CD4-positive, alpha-beta T cell treated with Interleukin-17A for 4 hours (primary cell): ENCODE measurements at places on chromosomes 13 and 19.

GRCh38 chr19:2533686-2534422, 57.9 kb downstream of the GADD45B start:
- peak; percentile 25 for DNase-seq

- DNase-seq, result no peak
These were observed 2.0 kb downstream of the EXOC3L2 start for GRCh38 chr19:45243144-45243732.

DNA sequence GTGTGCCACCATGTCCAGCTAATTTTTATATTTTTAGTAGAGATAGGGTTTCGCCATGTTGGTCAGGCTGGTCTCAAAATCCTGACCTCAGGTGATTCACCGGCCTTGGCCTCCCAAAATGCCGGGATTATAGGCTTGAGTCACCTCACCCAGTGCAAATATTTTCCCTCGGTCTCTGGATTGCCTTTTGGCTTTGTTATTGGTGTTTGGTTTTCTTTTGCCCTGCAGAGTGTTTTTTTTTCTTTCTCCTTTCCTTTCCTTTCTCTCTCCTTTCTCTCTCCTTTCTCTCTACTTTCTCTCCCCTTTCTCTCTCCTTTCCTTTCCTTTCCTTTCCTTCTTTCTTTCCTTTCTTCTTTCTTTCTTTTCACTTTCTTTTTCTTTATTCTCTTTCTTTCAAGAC, 33.2 kb downstream of the KDM4B start:
- DNase-seq, result no peak

DNA sequence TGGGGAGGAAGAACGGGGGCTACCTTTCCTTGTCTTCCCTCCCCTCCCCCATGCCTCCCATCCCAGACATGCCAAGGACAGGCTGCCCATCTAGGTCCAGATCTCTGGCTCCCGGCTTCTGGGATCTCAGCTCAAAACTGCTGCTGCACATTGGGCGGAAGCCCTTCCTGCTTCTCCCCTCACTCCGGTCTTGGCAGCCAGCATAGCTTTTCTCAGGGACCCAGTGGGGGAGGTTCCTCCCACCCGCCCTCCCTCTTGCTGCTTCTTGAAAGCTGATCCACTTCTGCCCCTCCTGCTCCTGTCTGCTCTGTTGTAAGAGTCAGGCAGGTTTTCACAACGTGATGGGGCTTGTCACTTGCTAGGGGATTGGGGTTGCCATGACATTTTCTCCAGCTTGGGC, 21.7 kb upstream of the RNF17 start:
- no peak for DNase-seq

DNA sequence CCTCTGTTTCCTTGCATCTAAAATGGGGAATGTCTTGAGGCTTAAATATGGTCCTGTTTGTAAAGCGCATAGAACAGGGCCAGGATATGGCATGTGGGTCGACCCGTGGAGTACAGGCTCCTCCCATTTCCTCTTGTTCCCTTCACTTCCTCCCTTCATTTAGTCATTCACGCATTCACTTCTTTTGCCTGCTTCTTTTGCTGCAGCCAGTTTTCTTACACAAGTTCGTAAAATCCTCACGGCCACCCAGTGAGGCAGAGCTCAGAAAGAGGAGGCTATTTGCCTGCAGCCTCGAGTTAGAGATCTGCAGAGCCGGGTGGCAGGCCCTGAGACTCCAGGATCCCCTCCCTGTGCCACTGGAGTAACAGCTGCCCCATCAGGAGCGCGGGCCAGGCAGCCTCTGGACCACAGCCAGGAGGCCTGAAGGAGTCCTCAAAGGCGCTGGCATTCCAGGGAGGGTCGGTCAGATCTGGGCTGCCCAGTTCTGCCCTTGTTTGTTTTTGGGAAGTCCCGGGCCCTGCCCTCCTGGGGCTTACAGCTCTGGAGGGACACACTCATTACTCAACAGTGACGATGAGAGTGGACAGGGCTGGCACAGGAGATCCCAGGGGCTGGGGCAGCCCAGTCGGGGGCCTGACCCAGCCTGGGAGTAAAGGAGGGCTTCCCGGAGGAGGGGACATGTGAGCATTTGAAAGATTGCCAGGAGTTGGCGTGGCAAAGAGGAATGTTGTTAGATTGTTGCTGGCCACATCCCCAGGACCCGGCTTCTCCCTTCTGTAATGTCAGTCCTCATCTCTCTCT, 4.6 kb downstream of the PPP5C start:
- peak; percentile 55 for DNase-seq

DNA sequence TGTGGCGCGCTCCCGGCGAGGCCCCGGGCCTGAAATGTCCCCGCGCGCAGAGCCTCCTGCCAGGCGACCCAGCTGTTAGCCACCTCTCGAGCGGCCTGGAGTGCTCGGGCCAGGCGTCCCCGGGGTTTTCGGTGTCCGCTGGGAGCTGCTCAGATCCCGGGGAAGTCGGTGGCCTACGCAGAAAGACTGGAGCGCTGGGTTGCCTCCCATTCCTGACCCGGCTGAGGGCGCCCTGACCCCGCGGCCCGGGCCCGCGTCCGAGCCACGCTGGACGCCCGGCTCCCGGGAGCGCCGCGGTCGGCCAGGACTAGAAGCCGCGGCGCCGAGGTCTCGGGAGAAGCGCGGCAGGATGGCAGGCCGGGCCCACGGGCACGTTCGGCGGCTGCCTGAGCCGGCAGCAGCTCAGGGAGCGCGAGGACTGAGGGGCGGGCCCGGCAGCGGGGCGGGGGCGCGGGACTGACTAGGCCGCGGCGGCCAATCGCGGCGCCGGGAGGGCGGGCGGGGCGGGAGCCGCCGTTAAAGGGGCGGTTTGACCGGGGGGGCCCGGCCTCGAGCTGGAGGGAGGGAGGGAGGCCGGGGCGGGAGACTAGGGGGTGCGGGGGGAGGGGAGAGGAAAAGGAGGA, 1.3 kb upstream of the ZIC2 start:
- DNase-seq, result peak; percentile 71

DNA sequence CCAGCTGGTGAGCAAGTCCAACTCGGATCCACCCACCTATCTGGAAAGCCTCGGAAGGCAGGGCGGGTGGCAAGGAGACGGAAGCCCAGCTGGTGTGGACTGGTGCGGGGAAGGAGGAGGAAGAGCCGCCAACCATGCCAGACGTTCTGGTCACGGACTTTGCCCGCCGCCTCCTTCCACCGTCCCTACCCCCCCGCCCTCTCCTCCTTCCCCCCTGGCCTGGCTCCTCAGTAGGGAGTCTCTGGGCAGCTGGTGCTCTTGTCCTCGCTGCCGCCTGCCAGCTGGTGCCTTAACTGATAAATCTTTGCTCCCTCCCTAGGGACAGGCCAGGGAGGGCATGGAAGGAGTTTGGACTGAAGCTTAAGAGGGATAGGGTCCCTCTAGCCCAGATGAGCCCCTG, 4.8 kb downstream of the SYNGR4 start:
- DNase-seq, result no peak

- no peak for DNase-seq
These were observed 1.1 kb downstream of the MAB21L1 start for GRCh38 chr13:35475212-35475959.

DNA sequence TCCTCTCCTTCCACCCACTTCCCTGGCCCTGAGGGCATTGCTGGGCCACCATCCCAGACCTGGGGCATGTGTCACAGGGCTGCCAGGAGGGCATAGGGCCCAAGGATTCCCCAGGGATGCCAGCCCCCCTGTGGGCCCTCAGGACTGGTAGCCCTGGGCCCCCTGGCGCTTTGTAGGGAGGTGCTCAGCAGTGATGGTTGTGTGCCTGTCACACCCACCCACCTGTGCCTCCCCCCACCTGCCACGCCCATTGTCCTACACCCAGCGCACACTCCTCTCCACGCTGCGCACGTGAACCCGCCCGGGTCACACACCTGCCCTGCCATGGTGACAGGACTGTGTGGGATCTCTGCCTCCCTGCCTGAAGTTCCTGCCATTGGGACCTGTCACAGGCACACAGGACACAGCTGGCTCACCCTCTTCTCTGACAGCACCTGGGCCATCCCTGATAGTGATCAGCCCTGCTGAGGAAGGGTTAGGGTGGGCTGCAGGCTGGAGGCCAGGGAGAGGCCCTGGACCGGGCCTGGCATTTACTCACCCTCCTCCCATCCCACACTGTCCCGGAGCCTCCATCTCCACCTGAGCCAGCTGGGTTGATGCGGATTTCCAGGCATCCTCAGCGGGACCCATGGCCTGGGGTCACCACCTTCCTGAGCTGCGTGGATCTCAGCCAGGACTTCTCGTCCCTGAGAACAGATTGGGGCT, 23.9 kb downstream of the WTIP start:
- no peak for DNase-seq

DNA sequence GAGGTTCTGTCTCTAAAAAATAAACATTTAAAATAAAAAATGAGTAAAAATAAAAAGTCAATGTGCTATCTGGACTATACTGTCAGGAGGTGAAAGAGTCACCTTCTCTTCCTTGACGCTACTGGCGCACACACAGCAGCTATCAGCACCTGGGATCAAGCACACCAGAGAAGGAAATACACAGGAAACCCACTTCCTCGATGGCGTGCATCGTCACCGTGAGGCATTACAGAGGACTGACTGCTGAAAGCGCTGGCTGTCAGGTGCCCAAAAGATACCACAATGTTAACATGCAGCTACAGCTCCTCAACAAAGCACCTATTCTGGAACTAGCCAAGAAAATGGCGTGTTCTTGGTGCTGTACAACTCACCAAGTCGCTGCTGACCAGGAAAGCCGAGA, 6.1 kb downstream of the SLC35E1 start:
- peak; percentile 87 for DNase-seq

DNA sequence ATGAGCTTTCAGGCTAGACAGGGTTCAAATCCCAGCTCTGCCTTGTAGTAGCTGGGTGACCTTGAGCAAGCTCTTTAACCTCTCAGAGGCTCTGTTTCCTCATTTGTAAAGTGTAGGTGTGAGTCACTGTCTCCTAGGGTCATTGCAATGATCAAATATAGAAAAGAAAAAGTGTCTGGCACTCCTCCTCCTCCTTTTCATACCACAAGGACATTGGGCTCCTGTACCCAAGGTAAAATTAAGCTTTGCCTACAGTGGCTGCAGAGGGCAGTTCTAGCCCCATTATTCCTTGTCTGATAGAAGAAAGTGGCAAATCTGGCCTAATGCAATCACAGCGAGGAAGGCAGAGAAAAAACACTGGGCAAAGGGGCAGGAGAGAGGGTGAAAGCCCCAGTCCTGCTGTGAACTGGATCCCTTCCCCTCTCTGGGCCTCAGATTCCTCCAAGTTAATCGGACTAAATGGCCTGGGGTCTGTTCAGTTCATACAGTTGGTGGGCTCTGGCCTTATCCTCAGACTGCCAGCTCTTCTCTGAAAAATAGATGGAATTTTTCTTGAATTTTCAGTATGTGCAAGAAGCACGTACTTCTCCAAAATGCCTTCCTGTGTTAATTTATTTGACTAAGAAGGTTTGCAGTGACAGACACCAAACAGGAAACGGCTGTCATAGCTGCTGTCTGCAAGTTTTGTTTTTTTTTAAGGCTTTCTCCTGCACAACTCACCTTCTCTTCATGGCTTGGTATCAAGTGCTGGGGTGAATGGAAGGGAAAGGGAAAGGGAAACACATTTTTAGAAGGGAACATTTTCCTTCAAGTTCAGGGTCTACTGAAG, 35.3 kb downstream of the RGCC start:
- DNase-seq, result peak; percentile 57

- DNase-seq, result no peak
These were observed 1065.8 kb upstream of the MIR17HG start for GRCh38 chr13:90281709-90282108.

GRCh38 chr13:28606466-28606865, 52.5 kb upstream of the POMP start:
- DNase-seq, result no peak

DNA sequence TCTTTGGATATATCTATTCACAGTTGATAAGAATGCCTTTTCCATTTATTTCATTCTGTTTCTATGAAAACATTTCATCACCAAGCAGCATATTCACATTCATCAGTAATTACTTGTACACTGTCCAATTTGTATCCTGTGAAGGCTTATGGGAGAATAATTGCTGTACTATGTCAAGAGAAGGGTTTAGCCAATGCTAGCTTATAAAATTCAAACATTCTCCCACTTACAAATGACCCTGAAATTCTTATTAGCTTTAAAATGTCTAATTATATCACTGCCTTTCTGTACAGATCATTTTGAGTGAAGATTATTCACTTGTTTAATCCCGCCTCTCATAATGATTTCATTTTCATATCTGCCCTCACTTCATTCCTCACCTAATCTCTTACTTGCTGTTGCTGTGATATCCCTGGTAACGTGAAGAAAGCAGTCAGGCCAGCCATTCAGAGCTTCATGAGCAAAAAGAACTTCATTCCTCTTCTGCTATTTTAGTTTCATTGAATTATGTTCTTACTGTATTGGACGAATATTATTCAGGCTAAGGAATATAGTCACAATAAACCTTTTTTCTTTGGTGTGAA, 778.7 kb downstream of the OLFM4 start:
- no peak for DNase-seq

DNA sequence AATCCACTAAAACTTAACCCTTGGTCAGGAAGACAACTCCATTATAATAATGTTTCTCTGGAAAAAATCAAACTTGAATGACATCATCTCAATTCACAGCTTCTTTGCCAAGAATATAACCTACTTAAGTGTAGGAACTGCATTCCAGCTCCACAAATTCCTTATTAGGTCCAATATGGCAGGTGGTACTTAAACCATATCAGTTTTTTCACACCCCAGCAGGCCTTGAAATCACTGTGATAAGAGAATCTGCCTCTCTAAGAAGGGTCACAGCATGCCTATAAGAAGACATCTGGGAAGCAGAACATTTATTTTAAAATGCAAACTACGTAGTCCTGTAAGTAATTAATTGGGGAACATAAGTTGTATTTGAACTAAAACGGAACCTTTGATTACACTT, 687.8 kb downstream of the DIAPH3 start:
- DNase-seq, result no peak

GRCh38 chr19:48841047-48841446, 4.8 kb upstream of the HSD17B14 start:
- no peak for DNase-seq

DNA sequence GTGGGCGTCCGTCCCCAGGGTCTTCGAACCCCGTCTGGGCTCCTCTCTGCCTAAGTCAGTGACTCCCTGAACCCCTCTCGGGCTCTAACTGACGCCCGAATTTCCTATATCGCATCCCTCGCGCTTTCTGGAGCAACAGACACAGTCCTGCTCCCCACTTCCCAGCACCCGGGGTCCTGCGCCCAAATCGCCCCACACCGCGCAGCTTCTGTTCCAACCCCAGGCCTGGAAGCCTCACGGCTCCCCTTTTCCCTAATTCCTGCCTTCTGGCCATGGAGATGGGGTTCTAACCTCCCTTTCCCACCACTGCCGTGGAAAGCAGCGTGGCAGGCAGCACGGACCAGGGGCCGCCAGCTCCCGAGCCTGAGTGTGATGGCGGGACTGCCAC, 1.6 kb upstream of the GRTP1 start:
- DNase-seq, result no peak

DNA sequence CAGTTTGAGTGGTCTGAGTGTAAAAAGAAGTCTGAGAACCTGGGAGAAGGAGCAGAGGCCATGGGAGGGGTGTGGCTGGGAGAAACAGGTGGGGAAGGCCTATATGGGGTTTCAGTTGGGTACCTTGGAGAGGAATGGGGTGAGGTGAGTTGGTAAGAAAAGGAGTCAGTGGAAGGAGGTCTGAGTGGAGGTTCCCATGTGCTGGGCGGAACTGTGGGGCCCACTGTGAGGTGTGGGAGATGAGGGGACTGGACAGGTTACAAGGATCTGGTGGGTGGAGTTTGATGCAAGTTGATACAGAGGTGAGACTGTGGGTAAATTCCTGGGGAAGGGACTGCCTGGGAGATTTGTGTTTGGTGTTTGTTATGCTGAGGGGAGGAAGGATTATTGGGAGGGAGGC, 2.1 kb downstream of the ZNF574 start:
- DNase-seq, result no peak

GRCh38 chr19:34503531-34504272, 22.1 kb downstream of the WTIP start:
- DNase-seq, result no peak
